ENCODE measurements at places on chromosomes 12 and 14.

GRCh38 chr14:101333335-101334280, 227.7 kb upstream of the DIO3 start:
- no peak for DNase-seq

DNA sequence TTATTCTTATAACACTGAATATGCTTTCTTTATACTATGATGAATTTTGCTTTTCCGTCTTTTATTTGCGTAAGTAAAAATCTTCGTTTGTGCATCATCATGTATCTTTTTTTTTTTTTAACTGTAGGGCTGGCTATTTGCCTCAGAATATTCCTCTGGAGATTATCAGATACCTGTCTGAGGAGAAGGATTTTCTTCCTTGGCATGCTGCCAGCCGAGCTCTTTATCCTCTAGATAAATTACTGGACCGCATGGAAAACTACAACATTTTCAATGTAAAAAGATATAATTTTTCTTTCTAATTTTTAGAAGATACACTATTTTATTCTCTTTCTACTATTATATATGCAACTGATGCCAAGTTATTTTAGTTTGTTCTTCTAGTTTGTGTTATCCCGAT, 346.6 kb downstream of the TRHDE start:
- no peak for DNase-seq

GRCh38 chr12:24822121-24822899, 126.6 kb downstream of the BCAT1 start:
- DNase-seq: no peak

DNA sequence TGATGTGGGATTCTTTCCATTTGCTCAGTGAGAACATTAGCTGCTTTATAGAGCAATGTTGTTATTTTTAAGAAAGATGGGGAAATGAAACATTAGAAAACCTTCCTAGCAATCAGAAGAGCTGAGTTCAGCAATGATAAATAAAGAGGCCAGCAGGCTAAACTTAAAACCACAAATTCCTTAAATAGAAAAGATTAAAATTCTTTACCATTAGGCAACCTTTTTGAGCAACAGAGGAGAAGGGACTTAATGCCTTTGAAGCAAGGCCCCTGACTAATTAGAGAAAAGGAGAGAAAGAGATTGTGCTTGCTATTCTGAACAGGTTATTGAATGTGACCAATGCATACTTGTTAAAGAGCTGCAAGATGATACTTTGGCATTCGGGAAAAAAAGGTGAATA, 160.8 kb upstream of the LMO3 start:
- no peak for DNase-seq
